ENCODE measurements at places on chromosomes 6 and 20.

GRCh38 chr6:112149719-112150263 lies 62.4 kb downstream of the FAM229B start:
- no peak for DNase-seq
- H3K4me1 ChIP-seq, result no peaks in the 10 kb centered on the region
- H3K36me3 ChIP-seq, result no peaks in the 10 kb centered on the region
- H3K27ac ChIP-seq, result no peak overlapping the region
- H3K4me3 ChIP-seq, result no peak overlapping the region

- no peak overlapping the region for H3K4me3 ChIP-seq
- H3K36me3 ChIP-seq, result no peaks in the 10 kb centered on the region
- DNase-seq, result no peak
- H3K27me3 ChIP-seq, result no peaks in the 10 kb centered on the region
- H3K4me1 ChIP-seq, result no peaks in the 10 kb centered on the region
Measured at GRCh38 chr20:44666066-44666465, 14.6 kb upstream of the ADA start.

DNA sequence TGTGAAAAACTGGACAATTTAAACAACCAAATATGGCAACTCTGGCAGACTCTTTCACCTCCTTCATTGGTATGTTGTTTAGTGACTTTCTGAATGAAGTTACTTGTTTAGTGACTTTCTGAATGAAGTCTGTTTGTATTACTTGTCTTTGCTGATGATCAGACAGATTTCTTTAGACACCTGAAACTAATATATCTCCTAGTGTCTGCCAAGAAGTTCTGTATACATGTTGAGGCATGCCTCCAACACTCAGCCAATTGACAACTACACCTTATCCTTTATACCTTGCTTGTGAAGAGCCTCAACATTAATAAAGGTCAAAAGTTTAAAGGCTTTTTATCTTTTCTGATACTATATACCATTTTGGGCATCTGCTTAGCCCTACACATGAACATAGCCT lies 725.4 kb upstream of the EPHA7 start:
- no peak for DNase-seq
- no peaks in the 10 kb centered on the region for H3K36me3 ChIP-seq
- no peak overlapping the region for H3K27ac ChIP-seq
- H3K4me1 ChIP-seq, result no peaks in the 10 kb centered on the region
- H3K27me3 ChIP-seq, result no peaks in the 10 kb centered on the region
- H3K4me3 ChIP-seq, result no peak overlapping the region

GRCh38 chr6:80105972-80106417 lies 476 bp upstream of the BCKDHB start:
- no peaks in the 10 kb centered on the region for H3K36me3 ChIP-seq
- peaks cover 12% of the 10 kb centered on the region for H3K4me1 ChIP-seq
- H3K27ac ChIP-seq, result peak overlapping the region; percentile 88
- H3K4me3 ChIP-seq, result peak overlapping the region; percentile 89
- H3K27me3 ChIP-seq, result 0 out of 2 replicates have a peak, but pooled peaks cover 2% of the 10 kb centered on the region

GRCh38 chr6:110543106-110543505 lies 66.7 kb upstream of the SLC22A16 start:
- DNase-seq, result no peak
- H3K36me3 ChIP-seq, result no peaks in the 10 kb centered on the region
- H3K27me3 ChIP-seq, result no peaks in the 10 kb centered on the region
- H3K27ac ChIP-seq, result no peak overlapping the region
- H3K4me1 ChIP-seq, result peaks cover 7% of the 10 kb centered on the region

DNA sequence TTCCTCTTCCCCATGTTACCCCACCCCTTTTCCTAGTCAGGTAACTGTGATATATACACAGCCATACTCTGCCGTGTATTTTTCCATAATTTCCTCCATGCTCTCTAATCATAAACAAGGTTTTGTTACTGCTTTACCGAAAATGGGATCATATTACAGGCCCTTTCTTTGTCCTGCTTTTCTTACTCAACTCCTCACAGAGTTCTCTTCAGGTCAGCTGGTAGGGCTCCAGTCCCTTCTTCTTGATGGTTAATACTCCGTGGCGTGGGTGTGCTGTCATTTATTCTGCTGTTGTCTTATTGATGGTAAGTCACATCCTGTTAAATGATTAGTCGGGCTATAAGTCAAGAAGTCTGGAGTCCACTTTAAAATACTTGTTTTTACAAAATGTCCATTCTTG lies 24.9 kb upstream of the PI16 start:
- H3K27ac ChIP-seq, result no peak overlapping the region
- no peak overlapping the region for H3K4me3 ChIP-seq
- H3K36me3 ChIP-seq, result no peaks in the 10 kb centered on the region
- DNase-seq, result no peak

GRCh38 chr20:8471465-8471864 lies 339.4 kb downstream of the PLCB1 start:
- no peak overlapping the region for H3K4me3 ChIP-seq
- H3K27ac ChIP-seq, result no peak overlapping the region
- no peak for DNase-seq
- H3K36me3 ChIP-seq, result no peaks in the 10 kb centered on the region
- H3K4me1 ChIP-seq, result no peaks in the 10 kb centered on the region
- H3K27me3 ChIP-seq, result no peaks in the 10 kb centered on the region

DNA sequence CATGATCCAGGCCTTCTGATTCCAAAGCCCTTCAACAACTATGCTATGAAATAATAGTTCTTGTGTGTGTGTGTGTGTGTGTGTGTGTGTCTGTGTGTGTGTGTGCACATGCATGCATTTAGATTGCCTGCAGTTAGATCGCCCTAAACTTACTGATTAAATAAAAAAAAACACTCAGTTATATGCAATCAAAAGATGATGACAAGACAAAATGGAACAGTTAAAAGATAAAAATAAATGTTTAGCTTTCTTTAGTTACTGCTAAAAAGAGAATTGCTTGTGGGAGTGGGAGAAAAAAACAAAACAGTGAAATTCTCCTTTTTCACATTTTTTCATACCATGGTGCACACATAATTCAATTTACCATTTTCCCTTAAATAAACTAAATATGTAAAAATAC lies 29.4 kb downstream of the MARCKS start:
- DNase-seq, result no peak
- no peak overlapping the region for H3K4me3 ChIP-seq
- H3K36me3 ChIP-seq, result no peaks in the 10 kb centered on the region

GRCh38 chr20:43765916-43766315 lies 39.1 kb upstream of the GTSF1L start:
- DNase-seq, result no peak
- H3K27ac ChIP-seq, result no peak overlapping the region
- peaks cover 3% of the 10 kb centered on the region for H3K4me1 ChIP-seq
- no peak overlapping the region for H3K4me3 ChIP-seq
- H3K36me3 ChIP-seq, result no peaks in the 10 kb centered on the region

DNA sequence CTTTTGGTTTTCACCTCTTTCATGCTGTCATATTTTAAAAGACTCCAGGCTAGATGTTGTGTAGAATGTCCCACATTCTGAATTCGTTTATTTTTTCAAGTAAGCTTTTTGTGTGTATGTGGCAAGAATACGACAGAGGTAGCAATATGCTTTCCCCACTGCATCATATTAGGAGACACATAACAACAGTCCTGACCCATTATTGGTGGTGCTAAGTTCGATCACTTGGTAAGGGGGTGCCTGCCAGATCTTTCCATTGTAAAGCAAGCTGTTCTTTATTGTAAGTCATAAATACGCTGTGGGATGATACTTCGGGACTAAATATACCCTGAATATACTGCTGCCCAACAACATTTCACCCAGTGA lies 588 bp upstream of the NCOA3 start:
- peak overlapping the region; percentile 98 for H3K27ac ChIP-seq
- DNase-seq, result no peak

DNA sequence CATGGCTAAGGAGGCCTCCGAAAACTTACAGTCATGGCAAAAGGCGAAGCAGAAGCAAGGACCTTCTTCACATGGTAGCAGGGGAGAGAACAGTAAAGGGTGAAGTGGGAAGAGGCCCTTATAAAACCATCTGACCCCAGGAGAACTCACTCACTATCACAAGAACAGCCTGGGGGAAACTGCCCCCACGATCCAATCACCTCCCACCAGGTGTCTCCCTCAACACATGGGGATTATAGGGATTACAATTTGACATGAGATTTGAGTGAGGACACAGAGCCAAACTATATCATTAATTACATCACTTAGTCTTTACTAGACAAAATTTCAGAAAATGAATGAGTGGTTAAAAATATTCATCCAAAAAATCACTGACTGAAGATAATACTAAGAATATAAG lies 453.6 kb downstream of the COL12A1 start:
- no peak overlapping the region for H3K27ac ChIP-seq
- DNase-seq, result no peak
- H3K36me3 ChIP-seq, result no peaks in the 10 kb centered on the region
- H3K4me1 ChIP-seq, result no peaks in the 10 kb centered on the region
- H3K27me3 ChIP-seq, result no peaks in the 10 kb centered on the region
- no peak overlapping the region for H3K4me3 ChIP-seq

- no peak for DNase-seq
- no peaks in the 10 kb centered on the region for H3K4me1 ChIP-seq
- no peaks in the 10 kb centered on the region for H3K36me3 ChIP-seq
- no peaks in the 10 kb centered on the region for H3K27me3 ChIP-seq
- H3K4me3 ChIP-seq, result no peak overlapping the region
- H3K27ac ChIP-seq, result no peak overlapping the region
Measured at GRCh38 chr6:74942130-74942529, 263.7 kb downstream of the COL12A1 start.

DNA sequence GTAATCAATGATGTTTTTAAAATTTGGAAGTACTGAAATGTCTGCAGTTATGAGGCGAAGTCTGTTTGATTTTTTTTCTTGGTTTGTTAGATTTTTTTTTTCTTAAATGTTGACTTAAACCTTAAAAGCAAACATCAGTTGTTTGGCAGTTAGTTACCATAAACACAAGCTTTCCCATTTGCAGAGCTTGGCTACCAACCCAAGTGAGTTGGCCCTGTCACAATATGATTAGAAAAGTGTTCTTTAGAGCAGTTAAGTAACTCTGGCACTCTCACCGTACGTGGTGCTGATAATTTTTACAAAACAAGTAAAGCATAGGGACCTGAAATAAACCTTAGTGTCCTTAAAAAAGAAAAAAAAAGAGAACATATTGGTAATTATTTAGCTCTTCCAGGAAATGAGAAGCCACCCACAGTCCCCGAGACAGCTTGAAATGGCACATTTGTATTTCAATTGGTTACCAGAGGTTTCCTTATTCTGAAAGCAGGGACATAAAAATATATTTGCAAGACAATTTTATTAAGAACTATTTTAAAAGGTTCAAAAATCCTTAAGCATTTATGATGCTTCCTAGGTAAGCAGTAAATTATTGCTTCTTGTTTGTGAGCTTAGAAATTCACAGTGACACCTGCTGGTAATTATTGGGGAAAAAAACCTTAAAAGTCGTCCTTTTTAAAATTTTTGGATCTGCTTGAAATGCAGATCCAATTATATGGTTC lies 3.9 kb downstream of the HEY2 start:
- no peak overlapping the region for H3K27ac ChIP-seq
- DNase-seq, result no peak
- peaks cover 17% of the 10 kb centered on the region for H3K4me1 ChIP-seq
- H3K4me3 ChIP-seq, result no peak overlapping the region

- H3K36me3 ChIP-seq, result no peaks in the 10 kb centered on the region
- H3K4me1 ChIP-seq, result no peaks in the 10 kb centered on the region
- H3K27ac ChIP-seq, result no peak overlapping the region
- peaks cover 4% of the 10 kb centered on the region for H3K27me3 ChIP-seq
- no peak overlapping the region for H3K4me3 ChIP-seq
- DNase-seq, result no peak
Measured at GRCh38 chr20:60055740-60056139, 97.5 kb downstream of the CDH26 start.

- no peaks in the 10 kb centered on the region for H3K36me3 ChIP-seq
- no peak for DNase-seq
- H3K27ac ChIP-seq, result no peak overlapping the region
- H3K27me3 ChIP-seq, result peaks cover 4% of the 10 kb centered on the region
- H3K4me1 ChIP-seq, result no peaks in the 10 kb centered on the region
Measured at GRCh38 chr6:133871131-133871530, 17.8 kb upstream of the TCF21 start.

- H3K4me3 ChIP-seq, result no peak overlapping the region
- no peaks in the 10 kb centered on the region for H3K27me3 ChIP-seq
- H3K27ac ChIP-seq, result no peak overlapping the region
- DNase-seq, result no peak
Measured at GRCh38 chr6:80148220-80148619, 41.7 kb downstream of the BCKDHB start.

GRCh38 chr6:128725271-128726233 lies 157.4 kb upstream of the LAMA2 start:
- no peak overlapping the region for H3K4me3 ChIP-seq
- H3K36me3 ChIP-seq, result no peaks in the 10 kb centered on the region
- no peaks in the 10 kb centered on the region for H3K27me3 ChIP-seq
- no peak overlapping the region for H3K27ac ChIP-seq

DNA sequence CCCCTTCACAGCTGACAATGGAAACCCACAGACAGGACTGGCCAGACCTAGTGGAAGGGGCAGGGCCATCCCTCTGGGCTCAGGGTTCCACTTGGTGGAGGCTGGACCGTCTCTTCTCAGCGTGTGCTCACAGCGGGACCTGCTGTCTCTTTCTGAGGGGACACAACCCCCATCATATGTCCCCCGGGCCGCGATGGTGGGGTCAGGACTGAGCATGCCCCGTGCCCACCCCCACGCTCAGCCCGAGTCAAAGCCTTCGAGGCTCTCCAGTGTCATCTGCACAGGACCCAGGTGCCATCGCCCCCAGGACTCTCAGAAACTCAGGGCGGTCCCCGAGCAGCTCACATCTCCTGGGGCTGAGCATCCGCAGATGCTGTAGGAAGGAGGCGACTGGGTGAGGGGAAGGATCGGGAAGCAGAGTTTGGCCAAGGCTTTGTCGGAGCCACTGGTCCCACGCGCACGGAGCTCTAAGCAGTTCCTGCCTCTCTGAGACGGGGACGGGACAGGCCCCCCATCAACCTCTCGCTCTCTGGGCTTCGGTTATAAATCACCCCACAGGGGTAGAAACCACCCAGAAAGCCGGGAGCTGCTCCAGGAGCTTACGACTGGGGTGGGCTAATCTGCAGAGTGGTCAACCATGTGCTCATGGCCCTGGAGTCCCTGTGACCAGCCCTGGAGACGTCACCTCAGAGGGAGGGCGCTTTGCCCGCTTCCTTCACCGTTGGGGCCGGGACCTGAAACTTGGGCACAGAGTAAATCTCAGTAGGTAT lies 183.4 kb upstream of the SULF2 start:
- no peak for DNase-seq
- H3K4me1 ChIP-seq, result peaks cover 12% of the 10 kb centered on the region
- no peaks in the 10 kb centered on the region for H3K36me3 ChIP-seq
- H3K27me3 ChIP-seq, result no peaks in the 10 kb centered on the region

GRCh38 chr6:98636941-98637340 lies 197.4 kb upstream of the POU3F2 start:
- DNase-seq, result no peak
- no peaks in the 10 kb centered on the region for H3K27me3 ChIP-seq
- H3K36me3 ChIP-seq, result no peaks in the 10 kb centered on the region
- H3K27ac ChIP-seq, result no peak overlapping the region

GRCh38 chr20:60424267-60424902 lies 466.2 kb downstream of the CDH26 start:
- no peak overlapping the region for H3K27ac ChIP-seq
- no peak for DNase-seq
- no peak overlapping the region for H3K4me3 ChIP-seq

Measured in Panc1 (cell line).